ENCODE measurements at places on chromosomes 7 and 10.

GRCh38 chr10:33102071-33102470 lies 144.0 kb upstream of the ITGB1 start:
- no peak for DNase-seq

DNA sequence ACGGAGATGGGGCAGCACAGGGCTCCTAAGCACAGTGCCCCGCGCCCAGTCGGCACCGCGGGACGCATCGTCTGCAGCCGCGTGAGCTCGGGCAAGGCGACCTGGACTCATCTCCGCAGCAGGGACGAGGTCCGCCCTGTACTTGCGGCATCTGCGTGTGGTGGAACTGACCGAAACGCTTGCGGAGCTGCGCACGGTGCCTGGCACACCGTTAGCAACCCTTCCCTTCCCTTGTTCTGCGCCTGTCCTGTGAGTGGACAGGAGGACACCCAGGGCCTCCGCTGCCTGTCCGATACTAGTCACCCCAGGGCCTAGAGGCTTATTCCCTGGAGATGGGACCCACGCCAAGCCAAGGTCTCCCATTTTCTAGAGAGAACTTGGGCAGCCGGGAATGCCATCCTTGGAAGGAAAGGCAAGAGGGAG lies 98.5 kb downstream of the WDR11 start:
- DNase-seq: no peak

GRCh38 chr7:964401-965231 lies 10.1 kb upstream of the ADAP1 start:
- no peak for DNase-seq

DNA sequence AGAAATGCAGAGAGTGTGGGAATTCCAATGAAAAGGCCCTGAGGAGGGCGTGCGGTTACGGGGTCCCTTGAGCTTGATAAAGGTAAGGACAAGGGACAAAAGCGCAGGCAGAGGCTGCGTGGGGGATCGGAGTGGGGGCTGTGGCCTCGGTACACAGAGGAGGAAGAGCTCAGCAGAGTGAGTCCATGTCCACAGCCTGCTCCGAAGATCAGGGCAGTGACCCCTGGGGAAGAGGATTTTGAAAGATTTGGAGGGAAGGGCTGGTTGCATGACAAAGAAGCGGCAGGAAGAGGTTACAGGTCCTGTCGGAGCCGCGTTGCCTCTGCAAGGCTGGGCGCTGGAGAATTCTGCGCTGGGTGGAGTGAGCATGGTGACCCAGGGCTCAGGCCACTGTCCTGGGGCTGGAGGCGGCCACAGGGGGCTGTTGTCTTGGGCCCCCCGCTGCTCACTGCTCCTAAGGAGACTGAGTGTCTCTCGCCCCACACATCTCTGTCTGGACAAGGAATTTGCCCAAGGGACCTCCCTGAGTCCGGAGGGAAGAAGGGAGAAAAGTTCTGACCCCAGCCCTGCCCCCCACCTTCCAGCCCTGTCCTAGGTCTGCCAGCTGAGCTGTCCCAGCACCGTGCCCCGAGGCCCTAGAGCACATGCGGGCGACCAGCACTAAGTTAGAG lies 69.8 kb upstream of the INSIG1 start:
- DNase-seq: no peak

DNA sequence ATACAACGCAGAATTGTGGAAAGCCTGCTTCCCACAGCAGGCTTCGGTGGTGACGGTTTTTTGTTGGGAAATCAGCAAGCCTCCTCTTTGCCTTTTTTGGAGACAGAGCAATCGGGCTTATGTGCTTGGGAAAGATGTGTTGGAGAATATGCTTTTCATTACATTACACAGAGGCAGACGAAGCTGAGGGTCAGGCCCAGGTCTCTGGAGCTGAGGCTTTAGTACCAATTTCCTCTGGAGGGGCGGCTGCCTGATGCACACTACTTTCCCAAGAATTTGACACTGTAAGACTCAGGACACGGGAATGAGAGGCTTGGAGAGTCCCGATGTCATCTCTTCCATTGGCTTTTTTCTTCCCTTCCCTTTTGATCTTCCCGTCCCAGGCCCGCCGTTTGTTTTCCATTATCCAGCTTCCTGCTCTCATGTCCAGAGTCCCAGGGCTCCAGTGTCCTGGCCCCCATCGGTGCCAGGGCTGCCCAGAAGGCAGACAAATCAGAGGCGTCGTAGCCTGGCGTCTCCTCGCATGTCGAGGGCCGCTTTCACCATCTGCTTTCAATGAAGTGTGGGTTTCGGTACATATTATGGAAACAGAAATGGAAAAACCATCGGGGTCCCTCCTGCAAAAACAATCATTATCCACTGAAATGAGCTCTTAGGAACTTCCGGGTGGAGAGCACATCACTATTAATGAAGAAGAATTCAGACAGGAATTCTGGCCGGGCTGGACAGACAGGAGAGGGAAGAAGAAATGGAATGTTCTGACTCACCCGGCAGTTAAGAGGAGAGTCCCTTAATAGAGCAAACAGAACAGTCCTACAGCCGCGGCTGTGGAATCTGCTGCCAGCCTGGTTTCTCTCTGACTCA lies 123.0 kb upstream of the JCAD start:
- no peak for DNase-seq

- DNase-seq: no peak
These were observed 46.4 kb downstream of the KMT2E start for GRCh38 chr7:105060437-105060836.

- no peak for DNase-seq
These were observed 564.2 kb downstream of the TCERG1L start for GRCh38 chr10:130747356-130747755.

DNA sequence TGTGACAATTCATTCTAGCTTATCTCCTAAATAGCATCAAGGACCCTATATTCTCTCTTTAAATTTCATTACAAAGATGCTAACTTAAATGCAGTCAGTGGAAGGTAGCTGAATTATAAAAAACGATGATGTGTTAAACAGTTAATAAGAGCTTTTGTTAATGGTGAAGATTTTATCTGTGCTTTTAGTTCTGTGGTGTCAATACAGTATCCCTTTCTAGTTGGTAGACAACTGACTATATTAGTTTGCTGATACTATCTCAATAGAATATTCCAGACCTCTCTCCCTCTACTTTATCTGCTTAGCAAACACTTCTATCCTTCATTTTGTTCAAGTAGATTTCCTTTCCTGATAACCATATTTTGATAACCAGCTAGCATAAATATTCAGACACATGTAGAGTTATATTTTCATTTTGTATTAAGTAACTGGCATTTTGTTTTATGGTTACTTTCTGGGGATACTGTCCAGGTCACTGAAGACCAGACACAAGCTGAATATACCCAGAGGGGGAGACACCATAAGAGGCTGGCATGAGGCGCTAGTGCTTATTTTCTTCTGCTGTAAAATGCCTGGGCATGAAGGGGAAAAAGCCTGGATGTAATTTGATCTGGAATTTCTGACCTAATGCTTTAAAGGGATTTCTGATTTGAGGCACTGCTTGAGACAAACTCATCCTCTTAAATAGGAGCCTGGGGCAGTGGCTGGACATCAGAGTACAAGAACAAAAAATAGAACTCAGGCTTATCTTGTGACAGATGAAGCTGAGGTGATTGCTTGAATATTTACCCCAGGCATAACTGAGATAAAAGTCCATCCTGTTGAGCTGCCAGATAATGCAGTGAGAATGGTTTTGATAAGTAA lies 197.5 kb downstream of the MALRD1 start:
- DNase-seq: no peak

- no peak for DNase-seq
These were observed 8.1 kb downstream of the FAM171A1 start for GRCh38 chr10:15363031-15363430.

DNA sequence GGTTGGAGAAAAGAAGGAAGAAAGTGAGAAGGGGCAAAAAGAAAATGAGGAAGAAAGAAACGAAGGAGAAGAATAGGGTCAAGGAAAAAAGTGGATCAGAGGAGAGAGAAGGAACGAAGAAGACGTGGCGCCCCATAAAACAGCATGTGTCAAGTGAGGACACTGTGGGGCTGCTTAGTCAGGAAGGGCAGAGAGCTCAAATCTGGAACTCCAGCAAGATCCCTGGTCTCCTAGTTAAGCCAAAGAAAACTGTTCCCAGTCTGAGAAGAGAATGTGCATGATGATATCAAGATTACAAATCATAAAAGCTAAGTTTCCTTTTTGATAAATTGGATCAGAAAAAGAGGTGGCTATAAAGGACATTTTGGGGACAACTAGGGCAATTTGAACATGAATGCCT lies 33.0 kb downstream of the CREB3L2 start:
- no peak for DNase-seq

DNA sequence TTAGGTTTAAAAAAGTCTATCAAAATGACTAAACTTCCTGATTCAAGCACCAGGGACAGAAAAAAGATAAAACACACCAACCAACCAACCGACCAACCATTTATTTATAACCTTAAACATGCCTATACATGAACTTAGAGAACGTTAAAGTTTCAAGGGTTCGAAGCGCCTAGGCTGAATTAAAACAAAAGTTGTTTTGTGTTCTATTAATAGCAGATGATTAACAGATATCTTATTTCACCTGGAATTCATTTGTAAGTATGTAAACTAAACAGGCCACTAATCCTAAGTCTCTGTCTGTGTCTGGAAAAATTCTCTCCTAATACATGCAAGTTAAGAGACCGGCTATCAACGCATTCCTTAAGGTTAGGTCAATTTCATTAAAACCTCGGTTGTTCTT lies 1.4 kb downstream of the BAIAP2L1 start:
- DNase-seq: no peak

- no peak for DNase-seq
These were observed 81.8 kb downstream of the SPAG6 start for GRCh38 chr10:22427101-22427500.

GRCh38 chr10:103193107-103193819 lies at the start of gene NT5C2:
NT5C2 (minus strand) TSS chr10:103193272; CDS start chr10:103174958, 18,314 bp downstream.
- peak; percentile 74 for DNase-seq

DNA sequence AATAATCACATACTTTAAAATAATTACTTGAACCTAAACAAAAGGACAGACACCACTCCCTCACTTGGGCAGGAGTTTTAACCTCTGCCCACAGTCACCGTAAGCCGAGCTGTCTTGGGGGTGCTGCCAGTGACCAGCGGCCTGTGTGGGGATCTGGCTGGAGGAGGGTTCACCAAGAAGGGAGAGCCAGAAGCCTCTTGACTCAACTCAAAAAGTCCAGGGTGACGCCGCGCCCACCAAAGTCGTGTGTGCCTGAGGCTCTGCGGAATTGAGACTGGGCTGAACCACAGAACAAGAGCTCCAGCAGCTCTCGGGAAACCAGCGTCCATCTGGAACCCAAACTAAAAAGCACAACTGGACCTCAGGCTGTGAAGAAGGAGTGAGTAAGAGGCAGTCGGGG lies 35.8 kb downstream of the ZFAND2A start:
- no peak for DNase-seq

DNA sequence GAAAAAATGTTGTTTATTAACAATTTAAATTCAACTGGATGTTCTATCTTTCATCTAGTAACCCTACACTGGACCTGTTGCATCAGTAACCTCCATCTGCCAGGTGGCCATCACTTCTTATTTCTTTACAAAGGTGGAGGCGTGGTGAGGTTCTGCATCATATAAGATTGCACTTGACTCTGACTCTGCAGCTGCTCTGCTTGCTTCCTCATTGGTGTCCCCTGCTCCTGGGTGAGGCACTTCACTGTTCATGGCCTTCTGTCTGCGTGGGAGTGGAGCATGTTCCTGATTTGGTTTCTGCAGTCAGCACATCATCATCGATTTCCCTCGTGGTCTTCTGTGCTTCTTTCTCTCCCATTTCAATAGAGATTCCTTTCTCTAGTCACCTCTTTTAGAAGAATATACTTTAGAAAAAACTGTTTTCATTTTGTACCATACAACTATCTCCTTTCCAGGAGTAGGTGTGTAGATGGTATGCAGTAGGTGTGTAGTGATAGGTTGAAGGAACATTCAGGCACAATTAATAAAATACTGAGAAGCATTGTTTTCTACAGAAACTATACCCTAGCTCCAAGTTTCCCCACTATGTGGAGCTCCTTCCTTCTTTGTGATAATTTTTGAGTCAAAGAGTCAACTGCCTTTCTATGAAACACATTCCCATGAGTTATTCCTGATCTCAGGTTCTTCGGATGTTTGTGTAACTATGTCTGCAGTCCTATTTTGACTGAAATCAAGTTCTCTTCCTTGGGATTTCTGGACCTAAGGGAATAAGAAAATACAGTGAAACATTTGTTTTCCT lies 231.7 kb upstream of the CNTNAP2 start:
- DNase-seq: no peak

DNA sequence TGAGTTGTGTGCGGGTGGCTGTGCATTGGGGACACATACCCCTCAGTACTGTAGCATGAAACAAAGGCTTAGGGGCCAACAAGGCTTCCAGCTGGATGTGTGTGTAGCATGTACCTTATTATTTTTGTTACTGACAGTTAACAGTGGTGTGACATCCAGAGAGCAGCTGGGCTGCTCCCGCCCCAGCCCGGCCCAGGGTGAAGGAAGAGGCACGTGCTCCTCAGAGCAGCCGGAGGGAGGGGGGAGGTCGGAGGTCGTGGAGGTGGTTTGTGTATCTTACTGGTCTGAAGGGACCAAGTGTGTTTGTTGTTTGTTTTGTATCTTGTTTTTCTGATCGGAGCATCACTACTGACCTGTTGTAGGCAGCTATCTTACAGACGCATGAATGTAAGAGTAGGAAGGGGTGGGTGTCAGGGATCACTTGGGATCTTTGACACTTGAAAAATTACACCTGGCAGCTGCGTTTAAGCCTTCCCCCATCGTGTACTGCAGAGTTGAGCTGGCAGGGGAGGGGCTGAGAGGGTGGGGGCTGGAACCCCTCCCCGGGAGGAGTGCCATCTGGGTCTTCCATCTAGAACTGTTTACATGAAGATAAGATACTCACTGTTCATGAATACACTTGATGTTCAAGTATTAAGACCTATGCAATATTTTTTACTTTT lies 1.8 kb downstream of the DDIT4 start:
- DNase-seq: no peak

GRCh38 chr10:76405922-76406321 lies 974.5 kb downstream of the LRMDA start:
- no peak for DNase-seq

DNA sequence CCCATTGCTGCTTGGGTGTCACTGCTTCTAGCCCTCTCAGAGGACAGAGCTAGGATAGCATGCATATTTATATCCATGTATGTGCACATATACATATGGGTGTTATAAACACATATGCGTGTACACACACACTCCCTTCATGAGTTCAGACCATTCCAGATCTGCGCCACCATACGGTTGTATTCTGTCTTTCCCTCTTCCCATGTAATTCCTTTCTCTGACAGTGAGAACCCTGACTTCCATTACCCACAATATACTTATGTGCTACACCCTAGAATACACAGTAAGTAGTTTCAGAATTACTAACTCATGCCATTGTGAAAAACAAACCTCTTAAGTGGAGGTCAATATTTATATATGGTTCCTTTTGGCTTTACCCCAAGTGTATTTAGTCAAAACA lies 116.6 kb upstream of the SAMD8 start:
- DNase-seq: no peak

DNA sequence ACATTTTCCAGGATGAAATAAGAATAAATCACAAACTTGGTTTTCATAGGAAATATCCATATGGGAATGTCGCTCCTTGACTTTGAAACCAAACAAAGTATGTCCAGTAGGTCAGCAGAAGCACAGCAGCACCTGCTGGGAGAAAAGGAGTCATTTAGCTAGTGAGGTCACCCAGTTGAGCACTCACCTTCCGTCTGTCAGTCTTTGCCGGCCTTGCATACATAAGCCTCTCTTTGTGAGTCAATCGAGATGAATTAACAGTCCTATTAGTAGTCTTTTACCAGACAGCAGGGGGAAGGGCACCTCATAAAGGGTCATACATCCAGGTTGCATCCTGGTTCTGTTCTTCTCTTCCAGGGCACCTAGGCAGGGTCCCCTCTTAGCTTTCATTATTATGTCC lies 232.5 kb upstream of the FZD1 start:
- no peak for DNase-seq

- no peak for DNase-seq
These were observed 84.1 kb downstream of the POM121L12 start for GRCh38 chr7:53119514-53119941.
